ENCODE measurements at places on chromosomes 11 and 22.
A peak's percentile ranks its signal among the peaks of the same experiment; 100 is the strongest.

DNA sequence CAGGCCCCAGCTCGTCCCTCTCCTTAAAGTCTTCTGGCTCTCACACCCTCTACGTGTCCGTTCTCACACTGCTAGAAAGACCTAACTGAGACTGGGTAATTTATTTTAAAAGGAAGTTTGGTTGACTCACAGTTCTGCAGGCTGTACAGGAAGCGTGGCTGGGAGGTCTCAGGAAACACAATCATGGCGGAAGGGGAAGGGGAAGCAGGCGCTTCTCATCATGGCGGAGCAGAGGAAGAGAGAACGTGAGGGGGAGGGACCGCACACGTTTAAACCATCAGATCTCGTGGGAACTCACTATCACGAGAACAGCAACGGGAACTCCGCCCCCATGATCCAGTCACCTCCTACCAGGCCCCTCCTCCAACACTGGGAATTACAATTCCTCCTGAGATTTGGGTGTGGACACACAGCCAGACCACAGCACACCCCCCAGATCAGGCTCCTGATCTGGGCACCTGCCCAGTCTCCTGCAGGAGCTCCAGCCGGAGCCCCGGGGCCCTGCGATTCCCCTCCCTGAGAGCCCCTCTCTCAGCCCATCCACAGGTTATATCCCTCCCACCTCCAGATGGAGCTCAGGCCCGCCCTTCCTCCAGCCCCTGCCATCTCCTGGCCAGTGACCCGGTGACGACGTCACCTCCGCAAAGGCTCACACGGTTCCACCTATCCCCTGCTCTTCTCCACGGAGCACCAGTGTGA, 170.2 kb downstream of the BRD1 start:
- peak; percentile 79 for DNase-seq

- DNase-seq = no peak
Observed at GRCh38 chr11:70135625-70136059, 57.5 kb downstream of the ANO1 start.

DNA sequence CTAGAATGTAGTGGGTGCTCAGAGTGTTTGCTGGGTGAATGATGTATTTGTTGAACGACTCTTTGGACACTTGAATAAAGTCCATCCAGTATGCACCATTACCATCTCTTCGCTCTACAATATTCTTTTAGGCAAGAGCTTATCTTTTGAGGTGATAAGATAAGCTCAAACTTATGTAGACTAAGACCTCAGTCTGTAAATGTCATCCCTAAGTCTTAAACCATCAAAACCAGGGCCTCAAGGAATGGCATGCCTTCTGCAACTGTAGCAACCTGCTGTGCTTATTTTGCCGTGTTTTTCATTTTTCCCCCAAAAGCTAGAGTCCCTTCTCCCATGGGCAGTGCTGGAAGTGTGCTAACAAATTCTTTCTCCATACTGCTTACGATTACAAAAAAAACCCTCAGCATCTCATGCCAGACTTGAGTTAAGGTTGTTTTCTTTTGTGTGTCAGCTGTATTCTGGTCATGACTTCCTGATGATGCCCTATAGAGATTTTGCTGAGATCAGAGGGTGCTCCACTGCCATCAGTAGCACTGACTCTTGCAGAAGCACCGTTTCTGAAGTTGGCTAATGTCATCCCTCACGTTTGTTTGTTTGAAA, 27.8 kb downstream of the LIMK2 start:
- no peak for DNase-seq

DNA sequence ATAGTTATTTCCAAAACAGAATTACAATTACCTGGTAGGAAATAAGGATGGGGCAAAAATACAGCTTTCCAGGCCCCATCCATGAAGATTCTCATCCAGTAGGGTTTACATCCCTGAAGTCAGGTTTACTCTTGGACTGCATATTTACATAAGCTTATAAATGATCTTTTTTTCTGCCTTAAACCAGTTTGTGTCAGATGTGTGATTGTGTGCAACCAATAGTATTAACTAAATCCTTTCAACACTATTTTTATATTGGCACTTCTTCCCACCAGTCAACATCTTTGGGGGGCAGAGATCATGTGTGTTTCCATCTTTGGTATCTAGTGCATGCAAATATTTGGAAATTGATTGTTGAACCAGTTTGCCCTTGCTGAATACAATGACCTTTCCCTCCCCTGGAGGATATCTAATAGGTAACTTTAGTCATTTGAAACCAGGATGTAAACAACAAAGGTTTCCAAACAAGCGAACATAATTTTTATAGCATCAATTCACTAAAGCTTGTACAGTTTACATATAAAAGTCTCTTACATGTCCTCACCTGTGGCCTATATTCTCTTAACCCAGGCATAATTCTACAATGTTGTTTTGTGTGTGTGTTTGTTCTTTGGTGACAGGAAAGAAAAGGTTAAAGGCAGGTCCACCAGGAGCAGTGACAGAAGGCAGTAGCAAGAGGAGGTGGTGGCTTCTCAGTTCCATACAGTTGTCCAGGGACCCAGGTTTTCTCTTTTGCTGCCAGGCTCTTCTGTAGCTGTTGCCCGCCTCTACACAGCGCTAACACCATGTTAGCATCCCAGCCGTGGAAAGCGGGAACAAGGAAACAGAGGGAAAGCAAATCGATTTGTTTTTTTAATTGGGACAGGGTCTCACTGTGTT, 1.7 kb upstream of the ME3 start:
- DNase-seq = no peak

GRCh38 chr11:77590194-77590782, 535 bp downstream of the AQP11 start:
- peak; percentile 4 for DNase-seq

GRCh38 chr11:119363081-119363850, 16.8 kb upstream of the MFRP start:
- DNase-seq = no peak

- no peak for DNase-seq
Observed at GRCh38 chr11:122808478-122808869, 29.8 kb upstream of the CRTAM start.

DNA sequence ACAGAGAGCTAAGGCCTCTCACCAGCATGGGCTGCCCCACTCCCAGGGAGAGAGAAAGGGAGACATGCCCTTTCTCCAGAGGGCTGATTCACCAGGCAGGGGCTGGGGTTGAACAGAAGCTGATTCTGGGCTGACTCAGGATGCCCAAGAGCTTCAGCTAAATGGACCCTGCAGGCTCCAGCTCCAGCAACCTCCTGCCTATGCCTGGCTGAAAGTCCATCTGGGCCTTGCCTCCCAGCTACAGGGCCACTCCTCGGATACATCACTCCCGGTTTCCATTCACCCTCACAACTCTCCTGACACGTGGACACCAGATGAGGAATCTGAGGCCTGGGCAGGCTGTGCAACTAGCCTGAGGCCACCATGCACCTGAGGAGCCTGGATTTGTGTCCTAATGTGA, 215.5 kb downstream of the BUD13 start:
- no peak for DNase-seq

DNA sequence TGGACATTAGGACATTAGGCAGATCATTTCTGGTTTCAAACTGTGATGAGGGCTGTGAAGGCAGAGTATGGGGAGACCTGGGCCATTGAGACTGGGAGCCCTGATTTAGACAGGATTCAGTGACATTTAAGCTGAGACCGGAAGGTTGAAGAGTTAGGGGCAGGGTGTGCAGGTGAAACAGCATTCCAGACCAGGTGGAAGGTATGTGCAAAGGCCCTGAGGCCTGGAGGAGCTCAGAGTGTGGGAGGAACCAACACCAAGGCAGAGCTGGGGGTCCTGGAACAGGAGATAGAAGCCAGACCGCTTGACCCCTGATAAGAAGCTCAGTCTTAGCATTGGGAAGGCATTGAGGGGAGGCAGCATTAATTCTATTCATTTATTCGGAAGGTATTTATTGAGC, 32.5 kb downstream of the ZC3H7B start:
- DNase-seq = no peak

GRCh38 chr11:126185259-126186024, 26.0 kb downstream of the RPUSD4 start:
- DNase-seq = no peak

- no peak for DNase-seq
Observed at GRCh38 chr11:73388265-73389133, 12.3 kb downstream of the RELT start.

DNA sequence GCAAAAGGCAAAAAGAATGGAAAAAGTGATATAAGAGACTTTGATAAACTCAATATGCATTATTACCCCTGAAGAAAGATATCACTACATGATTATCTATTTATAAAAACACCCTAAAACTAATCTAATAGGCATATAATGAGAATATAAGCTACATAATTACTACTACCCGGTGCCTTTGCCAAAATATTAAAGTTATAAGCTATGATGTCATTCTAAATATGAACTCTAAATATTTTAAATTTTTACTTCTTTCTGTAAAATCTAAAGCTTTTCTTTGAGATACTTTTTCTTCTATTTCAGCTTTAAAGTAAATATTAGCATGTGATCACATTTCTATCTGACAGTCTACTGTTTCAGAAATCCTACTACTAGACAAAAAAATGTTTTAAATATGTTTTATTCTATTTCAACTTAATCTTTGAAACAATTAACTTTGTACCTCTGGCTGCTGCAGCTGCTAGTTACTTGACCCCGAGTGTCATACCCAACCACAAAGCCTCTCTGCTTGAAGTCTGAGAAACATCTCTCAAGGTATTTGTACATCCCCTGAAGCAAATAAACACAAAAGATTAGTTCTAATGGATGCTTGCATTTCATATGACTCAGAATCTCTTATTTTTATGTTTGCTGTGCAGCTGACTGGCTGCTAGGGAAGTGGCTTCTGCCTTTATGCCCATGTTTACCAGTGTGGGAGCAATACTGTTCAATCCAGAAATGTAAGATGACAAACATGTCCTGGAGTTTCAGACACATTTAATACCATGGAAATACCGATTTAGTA, 26.8 kb downstream of the PGM2L1 start:
- DNase-seq = no peak

- DNase-seq = no peak
Observed at GRCh38 chr22:19814428-19814827, 40.2 kb downstream of the GNB1L start.

DNA sequence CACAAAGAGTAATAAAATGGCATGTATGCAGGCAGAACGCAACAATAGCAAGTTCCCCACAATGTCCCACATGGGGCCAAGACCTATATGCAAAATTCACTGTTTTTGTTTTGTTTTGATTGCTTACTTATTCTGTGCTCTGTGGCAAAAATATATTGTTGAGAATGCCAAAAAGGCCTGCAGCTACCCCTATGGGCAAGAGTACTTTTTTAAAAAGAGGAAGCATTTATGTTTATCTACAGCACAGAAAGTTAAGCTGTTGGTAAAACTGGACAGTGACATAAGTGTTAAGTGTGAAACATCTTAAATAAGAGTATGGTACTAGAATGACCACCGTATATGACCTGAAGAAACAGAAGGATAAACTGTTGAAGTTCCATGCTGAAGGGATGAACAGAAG, 301.9 kb upstream of the ZC3H12C start:
- DNase-seq = no peak

GRCh38 chr22:26597026-26597425, 7.1 kb upstream of the TPST2 start:
- no peak for DNase-seq

GRCh38 chr11:1397146-1397861, 7.6 kb downstream of the BRSK2 start:
- no peak for DNase-seq

DNA sequence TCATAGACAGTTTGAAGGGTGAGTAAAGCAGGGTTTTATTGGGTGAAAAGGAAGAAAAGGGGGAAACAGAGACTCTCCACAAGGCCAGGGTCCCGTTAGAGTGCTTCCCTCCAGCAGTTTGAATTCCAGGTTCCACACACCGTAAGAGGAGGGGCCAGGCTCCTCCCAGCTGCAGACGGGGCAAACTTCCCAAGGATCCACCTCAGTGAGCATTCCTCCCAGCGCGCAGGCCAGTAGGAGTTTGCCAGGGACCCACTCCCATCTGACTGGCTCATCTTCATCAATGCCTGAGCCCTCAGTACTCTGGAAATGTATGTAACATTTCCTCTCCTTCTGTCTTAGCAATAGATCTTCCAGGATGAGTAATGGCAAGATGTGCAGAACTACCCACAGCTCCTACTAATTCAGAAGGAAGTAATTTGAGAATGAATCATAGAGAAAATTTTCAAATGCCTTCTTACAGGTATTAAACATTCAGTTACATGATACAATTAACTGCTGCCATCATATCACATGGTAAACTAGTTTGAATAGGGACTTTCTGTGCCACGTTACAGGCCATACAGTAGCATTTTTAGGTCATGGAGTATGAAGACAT, 34.0 kb upstream of the TRPC6 start:
- no peak for DNase-seq

- no peak for DNase-seq
Observed at GRCh38 chr22:37860796-37861421, 11.7 kb downstream of the EIF3L start.

- no peak for DNase-seq
Observed at GRCh38 chr11:7019500-7020182, 505 bp downstream of the ZNF214 start.

GRCh38 chr11:114050258-114050927, 9.1 kb upstream of the ZBTB16 start:
- DNase-seq = no peak

- no peak for DNase-seq
Observed at GRCh38 chr11:15291885-15292284, 177.2 kb downstream of the INSC start.

DNA sequence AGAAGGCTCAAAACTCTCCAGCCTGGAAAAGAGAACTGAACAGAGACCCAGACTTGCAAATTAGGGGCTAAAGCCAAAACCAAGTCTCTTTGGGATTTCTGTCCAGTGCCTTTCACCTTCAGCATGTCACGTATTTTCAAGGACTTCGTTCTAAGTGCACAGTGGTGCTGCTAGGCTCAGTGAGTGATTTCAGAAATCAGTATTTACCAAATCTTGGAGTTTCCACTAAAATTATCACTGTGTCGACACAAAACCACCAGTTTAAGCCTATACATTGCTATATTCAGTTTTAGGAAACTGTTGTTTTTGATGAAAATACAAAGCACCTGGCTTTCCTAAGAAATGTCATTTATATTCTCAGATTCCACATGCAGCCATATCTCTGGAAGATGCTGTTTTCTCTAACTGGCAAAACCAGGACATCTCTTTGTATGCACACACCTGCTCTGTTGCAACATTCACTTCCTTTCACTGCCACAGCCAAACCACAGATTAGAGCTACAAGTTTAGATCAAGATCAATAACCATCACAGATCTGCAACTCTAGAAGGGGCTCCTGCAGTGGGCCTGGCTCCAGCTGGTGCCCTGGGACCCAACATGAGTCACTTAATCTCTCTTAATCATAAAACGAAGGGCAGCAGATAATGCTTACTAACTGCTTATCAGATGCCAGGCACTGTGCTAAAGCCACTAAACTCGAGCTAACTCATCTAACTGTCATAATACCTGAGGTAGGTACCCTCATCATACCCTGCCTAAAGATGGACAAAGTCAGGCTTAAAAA, 22.3 kb downstream of the SMCO4 start:
- DNase-seq = no peak

Data from stimulated activated CD4-positive, alpha-beta T cell treated with anti-CD3 and anti-CD28 coated beads, TNF-alpha, amount 100 ng/mL, for 24 hours (primary cell).